Progenitor cell of endocrine pancreas (in vitro differentiated cells): ENCODE measurements at places on chromosomes 2 and 18.

DNA sequence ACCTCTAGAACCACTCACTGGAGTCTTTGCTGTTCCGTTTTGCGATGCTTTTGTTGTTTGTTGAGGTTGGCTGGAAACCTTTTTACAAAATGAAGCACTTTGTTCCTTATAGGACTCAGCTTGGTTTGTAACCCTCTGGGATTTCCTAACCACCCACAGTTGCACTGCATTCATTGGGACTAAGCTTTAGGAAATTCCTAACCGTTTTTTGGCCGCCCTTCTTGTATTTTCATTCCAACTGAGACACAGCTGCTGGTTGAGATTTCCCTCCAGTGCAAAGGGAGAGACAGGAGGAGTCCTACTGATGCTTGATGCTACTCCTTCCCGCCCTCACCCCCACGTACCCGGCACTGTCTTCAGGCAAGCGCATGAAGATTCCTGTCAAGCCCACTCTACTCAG is 6.1 kb upstream of the DIPK1C start:
- no peak overlapping the region for H3K27ac ChIP-seq
- peaks cover 39% of the 10 kb centered on the region for H3K27me3 ChIP-seq
- no peaks in the 10 kb centered on the region for H3K36me3 ChIP-seq

- no peaks in the 10 kb centered on the region for H3K4me1 ChIP-seq
- no peaks in the 10 kb centered on the region for H3K36me3 ChIP-seq
- no peaks in the 10 kb centered on the region for H3K27me3 ChIP-seq
- H3K27ac ChIP-seq: no peak overlapping the region
- H3K4me3 ChIP-seq: no peak overlapping the region
- DNase-seq: no peak
Measured at GRCh38 chr2:65901756-65902155, 469.4 kb upstream of the SPRED2 start.

- H3K36me3 ChIP-seq: no peaks in the 10 kb centered on the region
- no peaks in the 10 kb centered on the region for H3K4me1 ChIP-seq
- H3K4me3 ChIP-seq: no peak overlapping the region
- no peaks in the 10 kb centered on the region for H3K27me3 ChIP-seq
Measured at GRCh38 chr2:40690036-40690435, 238.1 kb upstream of the SLC8A1 start.

GRCh38 chr2:80231421-80231820 is 73.1 kb downstream of the LRRTM1 start:
- no peaks in the 10 kb centered on the region for H3K27me3 ChIP-seq
- no peak overlapping the region for H3K4me3 ChIP-seq
- no peaks in the 10 kb centered on the region for H3K36me3 ChIP-seq
- DNase-seq: no peak
- peaks cover 6% of the 10 kb centered on the region for H3K4me1 ChIP-seq

DNA sequence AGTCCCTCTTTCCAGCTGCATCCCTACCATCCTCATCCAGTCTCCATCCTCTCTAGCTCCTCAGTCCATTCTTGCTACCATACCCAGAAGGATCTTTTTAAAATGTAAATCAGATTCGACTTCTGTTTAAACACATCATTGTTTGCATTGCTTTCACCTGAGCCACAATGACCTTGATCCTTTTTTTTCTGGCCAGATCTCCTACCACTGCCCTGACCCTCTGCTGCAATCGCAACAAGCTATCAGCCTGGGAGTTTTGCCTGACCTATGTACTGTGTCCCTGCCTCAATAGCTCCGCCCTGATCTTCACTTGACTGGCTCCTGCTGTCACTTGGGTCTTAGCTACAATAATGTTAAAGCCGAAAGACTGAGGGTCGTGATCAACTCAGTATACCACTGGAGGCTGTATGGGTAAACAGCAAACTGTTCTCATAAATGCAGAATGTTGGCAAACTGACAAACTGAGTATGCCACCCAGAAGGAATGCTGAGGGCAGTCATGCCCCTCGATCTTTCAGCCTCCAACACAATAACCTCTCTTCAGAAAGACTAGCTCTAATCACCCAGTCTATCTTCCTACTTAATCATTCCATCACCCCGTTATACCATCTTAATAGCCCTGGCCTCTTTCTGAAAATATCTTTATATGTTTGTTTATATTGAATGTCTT is 2.6 kb upstream of the RBM43 start:
- H3K27me3 ChIP-seq: peaks cover 6% of the 10 kb centered on the region
- H3K4me3 ChIP-seq: no peak overlapping the region
- no peaks in the 10 kb centered on the region for H3K36me3 ChIP-seq
- no peak for DNase-seq

DNA sequence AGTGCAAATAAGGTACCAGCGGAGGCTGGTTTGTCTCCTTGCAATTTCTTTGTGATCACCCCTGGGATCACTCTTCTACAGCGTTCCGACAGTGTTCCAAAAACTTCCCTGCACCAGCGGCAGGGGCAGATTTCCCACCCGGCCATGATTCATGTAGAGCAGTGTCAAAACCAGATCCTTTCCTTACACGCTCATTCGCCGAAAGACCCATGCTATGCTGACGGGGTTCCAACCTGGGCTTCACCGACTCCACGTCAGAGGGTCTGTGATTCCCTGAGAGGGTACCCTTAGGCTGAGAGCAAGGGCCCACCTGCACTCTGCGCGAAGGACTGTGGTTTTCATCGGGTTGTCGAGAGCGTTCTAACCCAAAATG is 423 bp upstream of the TTC27 start:
- H3K4me1 ChIP-seq: peaks cover 9% of the 10 kb centered on the region
- H3K27ac ChIP-seq: peak overlapping the region; percentile 94
- peaks cover 4% of the 10 kb centered on the region for H3K36me3 ChIP-seq
- H3K27me3 ChIP-seq: peaks cover 13% of the 10 kb centered on the region

DNA sequence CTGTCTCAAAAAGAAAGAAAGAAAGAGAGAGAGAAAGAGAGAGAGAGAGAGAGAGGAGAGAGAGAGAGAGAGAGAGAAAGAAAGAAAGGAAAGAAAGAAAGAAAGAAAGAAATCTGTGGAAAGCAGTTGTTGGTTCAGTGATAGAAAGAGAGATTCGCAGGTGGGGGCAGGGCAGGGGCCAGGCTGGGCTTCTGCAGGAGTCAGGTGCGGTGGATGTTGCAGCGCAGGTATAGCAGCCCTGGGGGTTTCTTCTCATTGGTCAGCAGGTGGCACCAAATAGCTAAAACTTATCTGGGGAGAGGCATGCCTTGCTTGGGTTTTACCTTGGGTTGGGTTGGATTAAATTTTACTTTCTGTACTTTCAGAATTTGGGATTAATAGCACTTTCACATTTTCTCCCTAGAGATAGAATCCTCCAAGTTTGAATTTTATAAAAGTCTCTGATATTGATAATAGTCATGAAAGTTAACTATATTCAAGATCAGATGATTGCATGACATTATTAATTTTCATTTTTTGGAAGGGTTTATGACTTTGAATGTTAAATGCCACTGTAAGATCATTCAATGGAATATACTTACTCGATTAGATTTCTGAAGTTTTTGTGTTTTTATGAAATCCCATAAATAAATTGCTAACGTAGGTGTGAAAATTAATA is 66.6 kb downstream of the SPTBN1 start:
- peaks cover 1% of the 10 kb centered on the region for H3K36me3 ChIP-seq
- DNase-seq: peak; percentile 50
- H3K4me3 ChIP-seq: no peak overlapping the region
- peaks cover 28% of the 10 kb centered on the region for H3K4me1 ChIP-seq
- H3K27ac ChIP-seq: no peak overlapping the region

- DNase-seq: no peak
- H3K27me3 ChIP-seq: no peaks in the 10 kb centered on the region
- H3K27ac ChIP-seq: no peak overlapping the region
Measured at GRCh38 chr2:119823734-119824334, 64.1 kb downstream of the PTPN4 start.

DNA sequence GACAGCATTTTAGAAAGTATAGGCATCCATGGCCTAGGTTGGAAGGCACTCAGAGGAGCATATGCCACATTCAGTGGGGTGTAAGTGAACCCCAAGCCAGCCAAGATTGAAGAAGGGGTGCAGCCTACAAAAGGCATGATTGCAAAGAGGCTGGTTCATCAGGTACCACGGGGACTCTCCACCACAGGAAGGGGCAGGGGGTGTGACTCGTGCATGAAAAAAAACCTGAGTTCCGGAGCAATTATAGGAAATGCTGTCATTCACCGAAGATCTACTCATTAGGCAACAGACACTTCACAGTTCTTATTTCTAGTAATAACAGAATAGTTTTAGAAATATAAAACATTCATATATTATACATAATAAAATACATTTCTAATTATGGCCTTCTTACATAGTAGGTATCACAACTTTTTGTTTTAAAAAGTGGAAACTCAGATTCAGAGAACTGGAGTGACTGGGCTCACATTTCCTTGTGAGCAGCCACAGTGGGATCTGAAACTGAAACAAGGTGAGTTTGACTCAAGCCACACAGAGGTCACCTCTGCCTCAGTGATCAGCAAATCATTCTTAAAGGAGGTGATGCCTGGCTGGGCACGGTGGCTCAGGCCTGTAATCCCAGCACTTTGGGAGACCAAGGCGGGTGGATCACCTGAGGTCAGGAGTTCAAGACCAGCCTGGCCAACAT is 188.4 kb upstream of the GYPC start:
- no peaks in the 10 kb centered on the region for H3K4me1 ChIP-seq
- no peak for DNase-seq
- peaks cover 21% of the 10 kb centered on the region for H3K27me3 ChIP-seq
- H3K36me3 ChIP-seq: no peaks in the 10 kb centered on the region
- no peak overlapping the region for H3K4me3 ChIP-seq

DNA sequence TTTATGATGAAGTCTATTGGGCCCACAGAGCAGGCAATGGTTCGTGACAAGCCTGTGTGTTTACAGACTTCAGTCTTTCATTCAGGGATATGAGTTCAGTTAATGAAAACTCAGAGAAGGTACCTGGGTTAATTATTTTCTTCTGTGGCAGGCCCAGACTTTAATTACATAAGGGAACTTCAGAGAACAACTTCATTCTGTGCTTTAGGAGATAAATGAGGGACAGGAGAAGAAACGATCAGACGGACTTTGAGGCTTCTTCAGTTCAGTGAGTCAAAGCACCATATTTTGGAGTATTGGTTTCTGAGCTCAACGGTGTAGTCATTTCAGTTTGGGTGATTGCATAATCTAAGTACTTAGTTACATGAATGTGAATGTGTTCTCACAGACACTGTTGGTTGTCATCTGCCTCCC is 203.0 kb upstream of the KCNJ3 start:
- no peak overlapping the region for H3K27ac ChIP-seq
- H3K36me3 ChIP-seq: no peaks in the 10 kb centered on the region
- H3K27me3 ChIP-seq: no peaks in the 10 kb centered on the region

DNA sequence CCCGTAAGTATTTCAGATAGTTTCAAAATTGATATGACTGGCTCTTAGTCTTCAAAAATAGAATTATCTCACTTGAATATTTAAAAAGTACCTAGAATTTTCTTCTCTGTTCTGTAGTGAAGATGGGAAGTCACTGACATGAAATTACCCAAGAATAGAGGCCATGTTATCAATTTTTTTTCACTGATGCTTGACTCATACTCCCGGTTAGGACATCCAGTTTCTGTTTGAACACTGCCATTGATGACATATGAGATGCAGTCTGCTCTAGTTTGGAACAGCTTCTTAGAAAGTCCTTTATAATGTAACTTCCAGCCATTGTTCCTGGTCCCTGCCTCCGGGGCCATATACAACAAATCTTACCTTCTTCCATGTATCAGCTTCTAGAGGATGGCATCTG is 26.0 kb downstream of the MAP3K20 start:
- H3K4me3 ChIP-seq: no peak overlapping the region
- H3K36me3 ChIP-seq: no peaks in the 10 kb centered on the region
- H3K27me3 ChIP-seq: no peaks in the 10 kb centered on the region
- DNase-seq: no peak
- H3K27ac ChIP-seq: no peak overlapping the region

DNA sequence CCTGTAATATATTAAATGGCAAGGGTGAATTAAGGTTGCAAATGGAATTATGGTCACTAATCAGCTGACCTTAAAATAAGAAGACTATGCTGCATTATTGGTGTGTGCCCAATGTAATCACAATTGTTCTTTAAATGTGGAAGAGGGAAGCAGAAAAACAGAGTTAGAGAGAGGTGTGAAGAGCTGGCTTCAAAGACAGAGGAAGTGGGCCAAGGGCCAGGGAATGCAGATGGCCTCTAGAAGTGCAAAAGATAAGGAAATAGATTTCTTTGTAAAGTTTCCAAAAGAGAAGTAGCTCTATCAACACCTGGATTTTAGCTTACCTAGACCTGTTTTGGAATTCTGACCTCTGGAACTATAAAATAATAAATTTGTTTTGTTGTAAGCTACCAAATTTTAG is 276.0 kb downstream of the LRRTM1 start:
- no peak for DNase-seq
- no peaks in the 10 kb centered on the region for H3K27me3 ChIP-seq
- H3K27ac ChIP-seq: no peak overlapping the region
- H3K36me3 ChIP-seq: no peaks in the 10 kb centered on the region
- H3K4me3 ChIP-seq: no peak overlapping the region
- no peaks in the 10 kb centered on the region for H3K4me1 ChIP-seq

DNA sequence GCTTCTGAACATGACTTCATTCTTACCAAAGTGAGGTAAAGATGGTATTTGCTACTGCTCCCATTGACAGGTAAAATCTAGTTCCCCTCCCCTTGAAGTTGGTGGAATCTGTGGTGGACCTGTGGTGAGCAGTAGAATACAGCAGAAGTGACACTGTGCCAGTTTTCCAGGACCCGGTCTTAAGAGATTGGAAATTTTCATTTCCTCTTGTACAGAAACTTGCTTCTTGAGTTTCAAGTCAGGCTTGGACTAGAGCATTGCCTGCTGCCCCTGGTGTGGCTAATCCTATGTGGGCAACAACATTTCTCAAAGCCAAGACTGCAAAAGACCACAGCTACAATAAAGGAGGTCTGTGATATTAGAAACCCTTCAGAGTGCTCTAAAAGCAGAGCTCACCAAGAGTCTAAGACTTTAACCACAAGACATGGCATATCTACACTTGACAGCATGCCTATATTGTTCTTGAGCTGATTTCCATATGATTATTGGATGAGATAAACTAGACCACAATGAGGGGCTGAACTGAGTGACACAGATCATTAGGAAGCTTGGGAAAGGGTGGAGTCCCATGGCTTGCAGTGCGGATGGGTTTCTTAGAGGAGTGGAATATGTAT is 458.1 kb downstream of the BCL11A start:
- DNase-seq: no peak
- H3K4me3 ChIP-seq: no peak overlapping the region
- peaks cover 48% of the 10 kb centered on the region for H3K4me1 ChIP-seq
- peaks cover 9% of the 10 kb centered on the region for H3K27me3 ChIP-seq
- H3K36me3 ChIP-seq: no peaks in the 10 kb centered on the region

DNA sequence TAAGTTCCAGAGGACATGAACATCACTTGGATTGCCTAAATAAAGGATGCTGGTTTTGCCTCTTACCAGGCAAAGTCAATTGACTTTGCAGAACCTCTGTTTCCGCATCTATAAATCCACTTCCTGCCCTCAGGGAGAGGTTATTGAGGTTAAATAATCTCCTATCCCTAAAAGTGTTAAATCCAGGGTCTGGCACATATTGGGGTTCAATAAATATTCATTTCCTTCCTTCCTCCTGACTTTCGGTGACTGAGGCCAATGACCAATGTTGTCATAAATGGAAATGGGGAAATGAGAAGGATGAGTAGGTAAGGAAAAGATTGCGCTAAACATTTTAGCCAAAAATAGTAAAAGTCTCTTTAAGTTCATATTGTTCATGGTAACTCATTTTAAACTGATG is 16.0 kb downstream of the BCL2 start:
- DNase-seq: no peak
- no peak overlapping the region for H3K27ac ChIP-seq
- H3K4me1 ChIP-seq: no peaks in the 10 kb centered on the region
- H3K27me3 ChIP-seq: no peaks in the 10 kb centered on the region
- H3K36me3 ChIP-seq: no peaks in the 10 kb centered on the region
